LoVo (cell line): ENCODE measurements at places on chromosomes 6 and 20.

DNA sequence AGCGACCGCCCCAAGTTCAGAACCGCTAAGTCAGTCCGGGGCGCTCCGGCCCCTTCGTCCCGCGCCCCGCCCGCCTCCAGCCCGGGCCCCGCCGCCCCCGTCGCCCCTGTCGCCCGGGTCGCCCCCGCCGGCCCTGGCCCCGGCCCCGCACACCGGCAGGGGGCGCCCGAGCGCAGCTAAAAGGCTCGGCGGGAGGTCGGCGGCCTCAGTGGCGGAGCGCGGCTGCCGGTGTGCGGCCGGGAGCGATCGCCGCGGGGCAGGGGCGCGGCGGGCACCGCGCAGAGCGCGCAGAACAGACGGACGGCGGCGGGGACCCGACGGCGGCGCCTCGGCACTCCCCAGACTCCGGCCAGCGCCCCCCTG is at the start of gene FNDC1:
Gene FNDC1 (plus strand): TSS at position 208 of the 363 bp plus-strand sequence. CDS start 197 bp downstream, outside the sequence.
- DNase-seq = no peak

DNA sequence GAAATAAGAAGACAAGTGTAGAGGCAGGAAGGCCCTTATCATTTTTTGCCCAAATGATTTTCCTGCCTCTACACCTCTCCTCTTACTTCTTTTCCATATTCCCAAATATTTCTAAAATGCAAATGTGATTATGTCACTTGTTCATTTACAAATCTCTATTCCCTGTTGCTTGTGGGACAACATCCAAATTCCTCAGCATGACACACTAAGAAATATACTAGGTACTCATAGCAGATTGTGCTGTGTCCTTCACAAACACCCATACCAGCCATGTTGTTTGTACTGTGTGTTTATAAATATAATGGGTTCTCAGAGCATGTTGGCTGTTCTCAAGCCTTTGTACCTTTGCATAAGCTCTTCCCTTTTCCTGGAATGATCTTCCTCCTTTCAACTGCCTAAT is 17.7 kb upstream of the FYN start:
- DNase-seq = no peak

- no peak for DNase-seq
Observed at GRCh38 chr6:46134216-46134615, 4.4 kb downstream of the ENPP4 start.

- no peak for DNase-seq
Observed at GRCh38 chr20:36573798-36574365, 485 bp downstream of the TGIF2 start.

DNA sequence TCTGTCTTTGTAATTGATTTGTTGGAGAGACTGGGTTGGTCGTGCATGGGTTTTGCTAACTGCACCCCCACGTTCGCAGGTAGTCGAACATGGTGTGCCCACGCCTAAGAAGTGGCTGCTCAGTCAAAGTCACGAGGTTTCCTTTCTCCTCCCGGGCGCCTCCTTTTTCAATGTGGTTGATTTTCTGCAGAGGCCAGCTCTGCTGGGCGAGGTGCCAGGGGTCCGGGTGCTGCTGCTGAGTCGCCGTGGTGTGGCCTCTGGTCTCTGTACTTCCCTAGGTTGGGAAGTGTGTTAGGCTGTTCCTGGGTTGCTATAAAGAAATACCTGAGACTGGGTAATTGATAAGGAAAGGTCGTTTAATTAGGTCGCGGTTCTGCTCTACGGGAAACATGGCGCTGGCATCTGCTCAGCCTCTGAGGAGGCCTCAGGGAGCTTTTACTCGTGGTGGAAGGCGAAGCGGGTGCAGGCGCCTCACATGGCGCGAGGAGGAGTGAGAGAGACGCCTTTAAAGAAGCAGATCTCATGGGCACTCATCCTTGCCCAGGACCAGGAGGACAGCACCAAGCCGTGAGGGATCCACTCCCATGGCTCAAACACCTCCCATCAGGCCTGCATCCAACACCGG is 14.1 kb downstream of the OSBPL2 start:
- peak; percentile 28 for DNase-seq

GRCh38 chr6:157570752-157571151 is 189.8 kb downstream of the ZDHHC14 start:
- no peak for DNase-seq

DNA sequence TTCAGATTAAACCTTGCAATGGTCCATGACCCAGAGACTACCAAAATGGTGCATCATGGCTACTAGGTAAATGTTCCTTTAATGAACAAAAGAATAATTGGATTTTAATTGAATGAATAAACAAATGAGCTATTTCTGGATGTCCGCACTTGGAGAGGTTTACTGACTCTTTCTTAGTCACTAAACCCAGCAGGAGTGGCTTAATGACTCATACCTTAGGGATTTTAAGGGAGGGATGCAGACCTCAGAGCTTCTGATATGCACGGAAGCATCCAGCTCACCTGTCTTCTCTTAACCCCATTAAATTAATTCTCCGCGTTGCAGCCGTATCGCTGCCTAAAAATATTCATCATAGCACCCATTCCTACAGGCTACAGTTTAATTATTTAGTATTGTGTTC is 970.0 kb upstream of the SLC35B3 start:
- DNase-seq = peak; percentile 74

- DNase-seq = peak; percentile 38
Observed at GRCh38 chr6:135094403-135094821, 39.8 kb upstream of the HBS1L start.

GRCh38 chr6:49790341-49790740 is 3.3 kb upstream of the PGK2 start:
- DNase-seq = no peak

- DNase-seq = no peak
Observed at GRCh38 chr6:19535351-19535750, 301.8 kb upstream of the ID4 start.

- DNase-seq = peak; percentile 89
Observed at GRCh38 chr20:23637282-23638221, at the start of gene CST3. Gene CST3 (minus strand): TSS chr20:23637955. CDS start chr20:23637862, 93 bp downstream.

DNA sequence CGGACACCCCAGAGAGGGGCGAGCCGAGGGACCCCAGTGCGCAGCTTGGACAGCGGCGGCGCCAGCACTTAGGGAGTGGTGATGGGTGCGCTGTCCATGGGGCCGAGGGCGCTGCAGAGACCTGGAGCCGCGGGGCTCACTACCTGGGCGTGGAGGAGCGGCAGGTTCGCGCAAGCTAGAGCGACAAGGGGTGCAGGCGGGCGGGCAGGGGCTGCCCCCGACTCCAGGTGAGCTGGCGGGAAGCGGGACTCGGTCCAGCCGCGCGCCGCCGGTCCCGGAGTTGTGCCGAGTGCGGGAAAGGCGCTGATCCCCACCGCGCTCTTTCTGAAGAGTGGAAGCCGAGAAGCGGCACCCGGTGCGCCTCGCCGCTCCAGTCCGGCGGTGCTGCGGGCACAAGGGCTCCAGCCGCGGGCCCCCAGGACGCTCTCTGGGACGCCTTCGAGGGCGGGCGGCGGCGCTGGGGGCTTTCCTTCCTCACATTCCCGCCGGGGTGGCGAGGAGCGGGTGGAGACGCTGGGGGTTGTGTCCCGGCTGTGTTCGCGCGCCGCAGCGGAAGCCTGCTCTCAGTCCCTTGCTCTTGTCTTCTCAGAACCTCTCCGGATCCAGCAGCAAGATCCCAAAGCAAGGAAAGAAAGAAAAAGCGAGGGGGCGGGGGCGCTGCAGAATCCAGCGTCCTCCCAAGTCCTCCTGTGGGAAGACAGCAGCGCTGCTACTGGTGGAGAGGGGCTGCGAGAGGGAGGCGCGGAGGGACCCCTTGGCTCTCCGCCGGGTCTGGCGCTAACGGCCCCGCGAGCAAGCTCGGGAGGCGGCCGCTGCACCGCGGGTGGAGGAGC is at the start of gene B3GAT2:
Gene B3GAT2 (minus strand): TSS at position 610 of the 833 bp plus-strand sequence. CDS start 631 bp downstream, outside the sequence.
- no peak for DNase-seq

DNA sequence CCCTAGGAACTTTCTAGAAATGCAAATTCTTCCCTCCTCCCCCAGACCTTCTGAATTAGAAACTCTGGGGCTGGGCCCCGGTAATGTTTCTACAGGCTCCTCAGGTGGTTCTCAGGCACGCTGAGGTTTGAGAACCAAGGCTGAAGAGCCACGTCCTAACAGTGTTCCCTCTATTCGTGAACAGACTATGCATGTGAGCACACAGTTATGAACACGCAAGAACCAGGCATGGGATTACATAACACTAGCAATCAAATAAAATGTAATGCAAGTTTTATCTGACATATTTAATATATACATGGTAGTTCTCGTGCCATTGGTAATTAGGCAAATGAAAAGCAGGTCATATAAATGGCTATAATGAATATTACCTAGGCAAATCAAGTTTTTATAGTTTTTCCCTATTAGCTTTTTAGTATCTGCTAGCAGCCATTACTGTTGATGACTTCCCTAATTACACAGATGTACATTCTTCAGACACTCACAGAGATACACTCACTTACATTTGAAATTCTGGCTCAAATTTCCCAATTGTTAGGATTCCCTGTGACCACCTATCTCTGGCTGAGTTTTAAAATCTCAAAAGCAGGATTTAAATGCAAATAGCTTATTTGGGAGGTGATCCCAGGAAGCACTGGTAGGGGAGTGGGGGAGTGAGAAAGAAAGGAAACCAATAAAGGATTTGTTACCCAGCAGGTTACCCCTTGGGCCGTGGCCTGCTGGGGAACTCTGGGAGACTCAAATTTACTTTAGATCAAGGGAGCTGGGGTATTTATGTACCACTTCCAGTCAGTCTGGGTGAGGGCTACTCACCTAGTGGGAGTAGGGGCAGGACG is 104.1 kb downstream of the TCP11 start:
- DNase-seq = no peak

DNA sequence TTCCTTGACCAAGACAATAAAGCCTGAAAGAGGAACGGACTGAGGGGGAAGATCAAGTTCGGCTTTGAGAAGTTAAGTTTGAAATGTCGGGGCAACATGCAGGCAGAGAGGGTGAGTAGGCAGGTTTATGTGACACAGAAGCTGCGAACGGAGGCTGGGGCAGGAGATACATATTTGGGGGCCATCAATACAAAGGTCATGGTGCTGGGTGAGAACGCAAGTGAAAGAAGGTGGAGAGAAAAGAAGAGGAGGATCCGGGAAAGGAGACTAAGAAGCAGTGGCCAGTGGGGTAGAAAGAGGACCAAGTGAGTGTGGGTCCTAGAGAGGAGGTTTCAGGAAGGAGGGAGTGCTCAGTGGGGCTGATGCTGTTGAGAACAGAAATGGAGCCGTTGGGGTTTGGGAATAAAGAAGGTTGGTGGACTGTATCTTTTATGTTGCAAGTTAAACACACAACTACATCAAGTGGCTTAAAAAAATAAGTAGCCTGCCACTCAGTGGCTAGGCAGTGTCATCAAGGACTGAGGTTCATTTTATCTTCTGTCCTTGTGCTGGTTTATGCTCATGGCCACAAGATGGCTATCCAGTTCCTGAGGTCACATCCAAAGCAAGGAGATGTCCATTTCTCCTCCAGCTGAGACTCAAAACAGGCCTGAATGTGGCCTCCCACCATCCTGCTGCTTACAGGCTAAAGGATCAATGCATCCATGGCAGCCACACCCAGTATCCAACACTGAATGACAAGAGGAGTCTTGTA is 1.7 kb upstream of the BLCAP start:
- DNase-seq = no peak
